Ecto neural progenitor cell (in vitro differentiated cells): ENCODE measurements at places on chromosomes 6 and 20.

- no peak for DNase-seq
These were observed 1.0 kb upstream of the RBM24 start for GRCh38 chr6:17280138-17280537.

DNA sequence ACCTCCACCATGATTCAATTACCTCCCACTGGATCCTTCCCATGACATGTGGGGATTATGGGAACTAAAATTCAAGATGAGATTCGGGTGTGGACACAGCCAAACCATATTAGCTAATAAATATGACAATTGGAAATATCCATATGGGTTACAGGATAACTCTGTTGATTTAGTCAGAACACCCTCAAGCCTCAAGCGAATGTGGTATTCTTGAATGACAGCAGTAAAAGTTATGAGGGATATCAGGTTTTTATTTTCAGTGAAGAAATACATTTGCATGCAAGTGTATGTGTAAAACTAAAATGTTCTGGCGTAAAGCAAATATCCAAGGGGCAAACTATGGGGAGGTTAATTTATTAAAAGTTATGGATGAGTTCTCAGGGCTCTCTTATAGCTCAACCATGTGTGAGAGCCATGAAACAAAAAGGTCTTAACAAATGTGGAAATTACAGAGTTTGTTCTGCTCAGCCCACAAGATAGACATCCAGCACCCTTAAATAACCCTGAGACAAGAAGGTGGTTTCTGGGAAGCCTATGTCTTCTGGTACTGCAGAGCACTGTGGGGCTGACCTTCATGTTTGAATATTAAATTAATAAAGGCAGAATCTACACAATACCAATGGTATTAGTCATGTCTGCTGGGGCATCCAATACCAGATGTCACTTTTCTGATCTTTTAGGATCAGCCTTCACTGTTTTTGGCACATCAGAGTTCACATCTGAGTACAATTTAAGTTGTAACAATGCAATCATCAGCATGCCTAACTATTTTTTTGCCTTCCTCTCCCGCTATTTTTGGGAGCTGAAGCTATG lies 370.5 kb upstream of the RSPO3 start:
- no peak for DNase-seq

DNA sequence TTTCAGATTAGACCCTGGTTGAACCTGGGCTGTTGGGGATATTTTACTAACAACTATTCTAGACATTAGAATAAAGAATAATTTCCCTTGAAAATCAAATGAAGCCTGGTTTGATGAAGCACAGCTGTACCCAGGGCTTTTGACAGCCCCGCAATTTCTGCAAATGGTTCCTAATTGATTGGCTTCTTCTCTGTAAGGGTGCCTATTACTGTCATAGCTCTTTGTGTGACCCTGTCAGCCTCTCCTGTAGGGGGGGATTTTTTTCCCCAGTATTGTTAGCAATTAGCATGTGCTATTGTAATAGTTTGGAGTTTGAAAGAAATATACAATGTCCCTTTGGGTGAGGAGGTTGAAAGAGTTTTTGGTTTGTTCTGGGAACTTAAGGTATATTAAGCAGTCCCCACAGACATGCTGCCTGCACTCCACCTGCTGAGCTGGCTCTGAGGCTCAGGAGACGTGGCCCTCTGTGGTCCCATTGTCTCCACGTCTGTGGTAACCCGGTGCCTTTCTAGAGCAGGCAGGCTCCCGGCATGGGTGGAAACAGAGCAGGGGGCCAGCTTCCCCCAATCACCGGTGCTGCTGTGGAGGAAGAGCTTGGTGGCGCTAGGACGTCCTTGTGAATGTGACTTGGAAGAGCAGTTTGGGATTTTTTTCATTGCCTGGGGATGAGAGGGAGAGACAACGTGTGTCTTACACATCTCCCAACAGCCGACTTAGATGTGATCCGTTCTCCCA lies 47.3 kb upstream of the CLDN20 start:
- DNase-seq = peak; percentile 58

DNA sequence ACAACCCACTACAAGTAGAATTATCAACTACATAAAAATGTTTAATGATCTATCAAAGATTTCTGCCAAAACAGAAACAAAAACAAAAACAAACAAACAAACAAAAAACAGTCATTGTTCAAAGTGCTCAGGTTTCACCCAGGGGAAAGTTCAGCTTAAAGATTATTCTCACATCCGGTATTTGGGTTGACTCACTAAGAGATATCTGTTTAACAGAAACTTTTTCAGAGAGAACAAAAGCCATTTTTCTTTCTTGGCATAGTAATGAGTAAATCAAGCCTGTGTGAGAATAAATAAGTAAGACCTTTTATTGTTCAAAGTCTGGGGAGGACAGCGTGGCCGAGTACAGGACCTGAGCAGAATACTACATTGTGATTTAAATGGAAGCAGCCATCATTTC lies 143.6 kb downstream of the RCAN2 start:
- DNase-seq = no peak

- DNase-seq = no peak
These were observed 21.7 kb downstream of the OR2B6 start for GRCh38 chr6:27978705-27979104.

DNA sequence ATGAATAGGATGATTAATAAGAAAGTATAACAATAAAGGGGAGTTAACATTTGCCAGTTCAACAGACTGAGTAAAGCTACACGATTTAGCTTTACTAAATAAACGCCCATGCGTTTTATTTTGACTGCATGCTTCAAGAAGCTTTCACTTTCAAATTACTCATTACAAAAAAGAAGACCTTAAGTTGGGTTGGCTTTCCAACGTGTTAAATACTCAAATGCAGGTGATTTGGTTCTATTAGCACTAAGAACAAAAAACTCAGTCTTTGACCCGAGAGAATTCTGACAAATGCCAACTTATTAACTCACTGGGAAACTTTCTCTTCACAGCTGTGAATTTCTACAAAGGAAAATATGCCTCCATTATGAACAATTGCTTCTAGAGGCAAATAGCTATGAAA lies 24.8 kb downstream of the RNF146 start:
- no peak for DNase-seq

GRCh38 chr20:33132513-33133372 lies 35.2 kb upstream of the BPIFA2 start:
- DNase-seq = no peak

DNA sequence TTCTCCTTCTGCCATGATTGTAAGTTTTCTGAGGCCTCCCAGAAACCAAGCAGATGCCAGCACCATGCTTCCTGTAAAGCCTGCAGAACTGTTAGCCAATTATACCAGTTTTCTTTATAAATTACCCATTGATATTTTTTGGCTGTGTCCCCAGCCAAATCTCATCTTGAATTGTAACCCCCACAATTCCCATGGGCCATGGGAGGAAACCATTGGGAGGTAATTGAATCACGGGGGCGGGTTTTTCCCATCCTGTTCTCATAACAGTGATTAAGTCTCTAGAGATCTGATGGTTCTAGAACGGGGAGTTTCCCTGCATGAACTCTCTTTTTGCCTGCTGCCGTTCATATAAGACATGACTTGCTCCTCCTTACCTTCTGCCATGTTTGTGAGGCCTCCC lies 788.5 kb downstream of the C6orf118 start:
- no peak for DNase-seq

- DNase-seq = no peak
These were observed 6.1 kb downstream of the GMPR start for GRCh38 chr6:16244446-16244845.

DNA sequence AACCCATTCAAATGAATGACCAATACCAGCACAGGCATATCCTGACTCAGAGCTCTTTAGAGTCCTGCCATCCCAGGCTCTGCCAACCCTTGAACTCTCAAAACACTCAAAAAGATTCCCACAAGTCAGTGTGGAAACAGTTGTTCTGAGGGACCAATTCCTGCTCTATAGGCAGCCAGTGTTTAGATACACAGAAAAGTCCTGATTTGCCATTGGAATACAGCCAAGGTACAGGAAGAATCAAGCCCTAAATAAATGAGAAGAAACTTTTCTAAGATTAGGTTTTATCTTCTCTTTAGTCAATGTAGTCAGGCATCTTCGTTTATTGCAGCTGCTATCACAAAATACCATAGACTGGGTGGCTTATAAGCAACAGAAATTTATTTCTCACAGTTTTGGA lies 626.8 kb upstream of the ARID1B start:
- DNase-seq = no peak

DNA sequence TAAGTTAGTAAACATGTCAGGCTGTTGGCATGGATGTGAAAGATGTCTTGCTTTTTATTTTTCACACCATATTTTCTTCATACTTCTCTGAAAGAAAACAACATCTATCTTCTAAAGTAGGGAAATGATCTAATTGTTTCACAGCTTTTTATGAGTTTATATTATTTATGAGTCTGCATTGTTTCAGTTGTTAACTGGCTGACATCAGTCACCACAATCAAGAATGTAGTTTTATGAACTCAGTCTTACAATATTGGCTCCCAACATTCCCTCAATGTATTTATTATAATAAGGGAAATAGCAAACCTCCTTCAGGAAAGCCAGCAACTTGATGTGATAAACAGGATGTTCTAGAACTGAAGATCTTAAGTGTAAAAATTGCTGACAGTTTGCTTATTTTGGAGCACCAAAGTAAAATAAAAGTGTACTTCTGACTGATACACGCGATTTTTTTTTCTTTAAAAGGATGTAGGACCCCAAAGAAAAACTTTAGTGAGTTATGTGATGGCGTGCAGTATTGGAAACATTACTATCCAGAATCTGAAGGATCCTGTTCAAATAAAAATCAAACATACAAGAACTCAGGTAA lies 106.0 kb downstream of the ADGRG6 start:
- no peak for DNase-seq

DNA sequence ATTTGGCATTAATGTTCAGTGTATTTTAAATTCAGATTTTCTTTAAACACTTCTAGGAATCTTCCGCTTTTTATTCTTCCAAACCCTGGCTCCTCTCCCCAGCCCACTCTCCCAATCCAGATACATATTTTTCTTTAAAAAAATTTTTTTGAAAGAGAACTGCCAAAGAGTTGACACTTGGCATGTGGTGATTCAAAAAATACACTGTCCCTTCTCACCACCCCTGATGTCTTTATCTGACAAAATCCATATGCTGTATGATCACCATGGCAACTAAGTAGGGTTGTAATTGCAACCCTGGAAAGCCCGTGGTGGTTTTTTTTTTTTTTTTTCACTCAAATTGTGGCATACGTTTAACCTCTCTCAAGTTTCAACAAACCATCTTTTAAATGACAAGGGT lies 355.8 kb upstream of the SASH1 start:
- no peak for DNase-seq

DNA sequence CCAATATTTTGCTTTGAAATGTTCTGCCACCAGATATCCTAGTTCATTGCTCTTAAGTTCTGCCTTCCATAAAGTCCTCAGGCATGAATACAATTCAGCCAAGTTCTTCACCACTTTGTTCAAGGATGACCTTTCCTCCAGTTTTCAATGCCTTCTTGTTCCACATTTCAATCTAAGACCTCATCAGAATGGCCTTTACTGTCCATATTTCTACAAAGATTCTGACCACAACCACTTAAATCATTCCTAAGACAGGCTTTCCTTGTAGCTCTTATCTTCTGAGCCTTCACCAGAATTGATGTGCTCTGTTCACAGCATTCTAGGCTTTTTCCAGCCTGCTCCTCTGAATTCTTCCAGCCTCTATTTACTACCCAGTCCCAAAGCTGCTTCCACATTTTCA lies 319.0 kb downstream of the HACE1 start:
- no peak for DNase-seq

- DNase-seq = no peak
These were observed 98.8 kb downstream of the SOD2 start for GRCh38 chr6:159594106-159594749.

- DNase-seq = no peak
These were observed 268.8 kb downstream of the BTBD9 start for GRCh38 chr6:38370653-38371601.

DNA sequence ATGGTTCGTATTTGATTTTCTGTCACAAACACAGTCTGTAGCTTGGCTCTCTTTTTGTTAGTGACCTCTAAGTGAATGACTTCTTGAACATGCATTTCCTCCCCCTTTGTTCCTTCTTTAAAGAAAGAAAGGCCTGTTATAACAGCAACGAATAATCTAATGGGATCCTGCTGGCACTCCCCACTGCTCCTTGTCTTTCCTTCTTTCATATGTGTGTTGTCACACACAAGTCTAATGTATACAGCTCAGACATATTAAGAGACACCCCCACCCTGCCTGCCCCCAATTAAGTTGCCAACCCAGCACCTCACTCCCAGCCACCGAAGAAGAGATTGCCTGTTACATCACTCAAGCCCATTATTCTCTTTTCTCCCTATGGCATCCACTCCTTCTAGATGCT lies 4.9 kb upstream of the SAMD5 start:
- DNase-seq = no peak

GRCh38 chr6:29255530-29255929 lies 46.0 kb upstream of the OR14J1 start:
- DNase-seq = no peak

DNA sequence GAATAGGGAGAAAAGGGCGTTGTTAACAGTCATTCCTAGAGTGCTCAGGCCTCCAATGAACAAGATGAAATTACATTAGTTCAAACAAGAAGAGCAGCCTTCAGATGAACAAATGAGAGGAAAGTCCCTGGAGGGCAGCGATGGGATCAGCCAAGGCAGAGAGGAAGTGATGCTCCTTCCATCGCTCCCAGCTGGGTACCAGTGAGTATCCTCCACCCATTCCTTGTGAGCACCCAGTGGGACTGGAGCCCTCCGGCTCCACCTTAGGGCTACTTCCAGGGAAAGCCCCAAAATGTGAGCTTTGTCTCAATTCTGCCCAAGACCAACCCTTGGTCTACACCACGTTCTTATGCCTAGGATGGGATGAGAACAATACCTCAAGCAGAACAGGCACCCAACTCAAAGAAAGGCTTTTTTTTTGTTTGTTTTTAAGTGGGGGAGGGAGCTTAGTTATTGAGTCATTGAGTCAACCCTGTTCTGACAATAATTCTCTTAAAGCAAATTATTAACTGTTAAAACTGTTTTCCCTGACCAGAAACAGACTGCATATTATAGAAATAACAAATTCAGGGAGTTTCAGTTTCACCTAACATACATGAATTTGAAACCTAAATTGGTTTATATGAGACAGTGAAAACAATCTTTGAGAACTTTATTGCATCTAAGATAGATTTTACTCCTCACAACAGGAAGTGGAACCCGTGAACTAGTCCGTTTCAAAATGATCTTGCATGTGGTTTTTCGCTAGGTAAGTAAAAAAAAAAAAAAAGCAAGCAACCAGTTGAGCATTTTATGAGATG lies 106.9 kb downstream of the IPCEF1 start:
- DNase-seq = no peak

GRCh38 chr6:136901212-136901784 lies 20.8 kb upstream of the SLC35D3 start:
- no peak for DNase-seq

- DNase-seq = no peak
These were observed 27.8 kb upstream of the SMIM28 start for GRCh38 chr6:138349891-138350290.
